Kidney epithelial cell (primary cell): ENCODE measurements at places on chromosomes 2 and 18. TPM values are rescaled to one million over a fixed set of nuclear protein-coding genes. Genes with fewer than 3 reads are reported as not detected.

Gene SLC4A3
- 11.6 TPM in 2 replicates for total RNA-seq

Gene IL1A
- 2.3 and 2.4 TPM in 2 replicates for total RNA-seq

Gene STK39
- total RNA-seq, result 27.2 and 30.1 TPM in 2 replicates

Gene FBXO15
- 2.0 and 2.3 TPM in 2 replicates for total RNA-seq

Gene HOXD12
- not detected in 2 replicates for total RNA-seq

Gene ZC3H8
- total RNA-seq, result 22.7 and 47.5 TPM in 2 replicates

Gene MAB21L4
- total RNA-seq, result 2.1 and 2.5 TPM in 2 replicates

Gene SLC19A3
- total RNA-seq, result 0.07 and 0.25 TPM in 2 replicates

Gene GKN2
- not detected in 2 replicates for total RNA-seq
